ENCODE measurements at places on chromosomes 11 and 22. TPM values are rescaled to one million over a fixed set of nuclear protein-coding genes. Genes with fewer than 3 reads are reported as not detected.

TRPC6 gene
- total RNA-seq, result 0.05 TPM

LARGE1 gene
- total RNA-seq, result 195 TPM

MMP12 gene
- total RNA-seq, result not detected

NXPE2 gene
- total RNA-seq, result not detected

OR8D4 gene
- 0.58 TPM for total RNA-seq

MMP27 gene
- not detected for total RNA-seq

C22orf39 gene
- 33.7 TPM for total RNA-seq

CLCF1 gene
- total RNA-seq, result 5.4 TPM

OR2AG1 gene
- total RNA-seq, result not detected

CARD16 gene
- total RNA-seq, result not detected

DNA sequence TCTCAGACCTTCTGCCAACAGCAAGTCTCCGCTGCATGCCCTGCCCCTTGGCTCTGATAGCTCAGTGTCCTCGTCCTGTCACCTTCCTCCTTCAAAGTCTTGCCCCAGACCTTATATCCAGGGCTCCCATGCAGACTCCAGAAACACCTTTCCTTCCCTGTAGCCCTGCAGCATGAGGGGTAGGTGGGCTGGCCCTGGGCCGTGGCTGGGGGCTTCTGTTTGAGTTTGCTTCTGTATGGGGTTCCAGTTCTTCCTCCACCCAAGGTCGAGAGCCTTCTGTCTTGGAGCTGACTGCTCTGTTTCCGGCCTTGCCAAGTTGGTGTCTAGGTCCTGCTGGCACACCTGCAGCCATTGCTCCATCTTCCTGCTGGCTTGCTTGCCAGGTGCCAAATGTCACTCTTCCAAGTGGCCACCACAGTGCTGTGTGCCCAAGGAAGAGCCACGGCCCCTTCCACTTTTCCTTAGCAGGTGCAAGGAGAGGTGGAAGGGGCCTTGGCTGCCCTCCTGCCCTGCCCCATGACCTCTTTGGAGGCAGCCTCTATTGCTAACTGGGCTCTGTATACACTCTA is 74.8 kb upstream of the NECTIN1 start:
- DNase-seq, result no peak
- peaks cover 36% of the 10 kb centered on the region for H3K27me3 ChIP-seq
- H3K36me3 ChIP-seq, result no peaks in the 10 kb centered on the region
- H3K27ac ChIP-seq, result no peak overlapping the region
- no peak overlapping the region for H3K4me3 ChIP-seq

GRCh38 chr11:50333861-50334260 is 301.2 kb downstream of the OR4C45 start:
- no peaks in the 10 kb centered on the region for H3K27me3 ChIP-seq
- no peak overlapping the region for H3K27ac ChIP-seq

DNA sequence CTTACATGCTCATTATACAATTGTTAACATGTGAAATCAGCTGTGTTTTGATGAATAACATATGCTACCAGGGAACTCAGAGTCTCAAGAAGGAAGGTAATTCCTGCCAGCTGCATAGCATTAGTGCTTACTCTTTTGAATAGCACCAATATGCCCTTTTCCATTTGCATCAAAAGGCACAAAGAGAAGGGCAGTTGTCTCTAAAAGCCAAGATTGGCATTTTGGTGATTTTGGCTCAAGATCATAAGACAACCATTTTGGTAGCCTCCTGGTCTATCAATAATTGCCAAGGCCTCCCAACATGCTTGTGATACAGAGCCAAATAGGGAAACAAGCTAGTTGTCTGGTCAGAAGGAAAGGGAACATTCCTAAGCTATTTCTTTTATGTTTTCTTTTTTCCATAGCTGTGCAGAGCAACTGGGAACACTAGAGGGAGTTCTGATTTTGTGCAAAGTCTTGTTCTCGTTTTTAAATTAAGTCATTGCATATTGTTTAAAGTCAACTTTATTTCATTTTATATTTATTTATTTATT is 416.7 kb upstream of the CHORDC1 start:
- H3K4me1 ChIP-seq, result no peaks in the 10 kb centered on the region
- no peaks in the 10 kb centered on the region for H3K27me3 ChIP-seq
- no peak for DNase-seq
- H3K36me3 ChIP-seq, result no peaks in the 10 kb centered on the region
- H3K27ac ChIP-seq, result no peak overlapping the region
- H3K4me3 ChIP-seq, result no peak overlapping the region

DNA sequence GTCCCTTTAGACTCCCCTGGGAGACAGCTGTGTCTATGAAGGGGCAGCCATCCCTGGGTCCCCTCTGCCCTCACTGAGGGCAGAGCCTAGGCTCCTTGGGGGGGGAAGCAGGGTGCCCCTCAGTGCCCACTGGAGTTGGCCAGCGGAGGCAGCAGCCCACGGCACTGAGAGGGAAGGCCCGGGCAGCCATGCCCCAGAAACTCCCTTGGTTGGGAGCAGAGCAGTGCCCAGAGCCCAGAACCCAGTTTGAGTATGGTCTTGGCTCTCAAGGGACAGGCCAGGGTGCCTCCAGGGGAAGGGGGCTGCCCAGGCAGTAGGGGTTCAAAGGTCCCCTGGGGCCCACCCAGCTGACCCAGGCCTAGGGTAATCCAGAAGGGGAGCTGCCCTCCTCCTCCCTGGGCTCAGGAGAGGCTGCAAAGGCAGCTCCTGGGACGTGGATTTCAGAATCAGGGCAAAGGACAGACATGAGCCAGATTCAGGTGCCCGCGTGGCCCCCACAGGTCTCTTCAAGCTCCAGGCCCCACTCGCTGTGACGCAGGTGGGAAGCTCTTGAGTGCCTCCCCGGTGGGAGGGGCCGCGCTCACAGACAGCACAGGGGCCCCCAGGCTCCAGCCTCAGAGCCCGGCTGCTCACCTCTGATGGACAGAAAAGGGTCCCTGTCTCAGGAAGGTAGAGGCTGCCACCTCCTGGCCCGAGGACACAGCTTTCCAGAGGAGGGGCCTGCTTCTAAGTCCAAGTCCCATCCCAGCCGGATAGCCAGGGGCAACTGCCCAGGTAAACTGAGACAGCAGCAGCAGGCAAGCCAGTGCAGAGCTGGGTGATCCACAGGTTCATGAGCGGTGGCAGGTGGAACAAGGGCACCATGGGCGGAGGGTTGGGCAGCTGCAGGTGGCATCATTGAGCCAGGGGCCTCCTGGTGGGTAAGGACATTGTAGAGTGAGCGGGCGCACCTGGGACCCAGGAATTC is 2.6 kb downstream of the C11orf21 start:
- H3K27me3 ChIP-seq, result peaks cover 31% of the 10 kb centered on the region
- H3K27ac ChIP-seq, result no peak overlapping the region
- H3K36me3 ChIP-seq, result no peaks in the 10 kb centered on the region
- H3K4me3 ChIP-seq, result no peak overlapping the region

DNA sequence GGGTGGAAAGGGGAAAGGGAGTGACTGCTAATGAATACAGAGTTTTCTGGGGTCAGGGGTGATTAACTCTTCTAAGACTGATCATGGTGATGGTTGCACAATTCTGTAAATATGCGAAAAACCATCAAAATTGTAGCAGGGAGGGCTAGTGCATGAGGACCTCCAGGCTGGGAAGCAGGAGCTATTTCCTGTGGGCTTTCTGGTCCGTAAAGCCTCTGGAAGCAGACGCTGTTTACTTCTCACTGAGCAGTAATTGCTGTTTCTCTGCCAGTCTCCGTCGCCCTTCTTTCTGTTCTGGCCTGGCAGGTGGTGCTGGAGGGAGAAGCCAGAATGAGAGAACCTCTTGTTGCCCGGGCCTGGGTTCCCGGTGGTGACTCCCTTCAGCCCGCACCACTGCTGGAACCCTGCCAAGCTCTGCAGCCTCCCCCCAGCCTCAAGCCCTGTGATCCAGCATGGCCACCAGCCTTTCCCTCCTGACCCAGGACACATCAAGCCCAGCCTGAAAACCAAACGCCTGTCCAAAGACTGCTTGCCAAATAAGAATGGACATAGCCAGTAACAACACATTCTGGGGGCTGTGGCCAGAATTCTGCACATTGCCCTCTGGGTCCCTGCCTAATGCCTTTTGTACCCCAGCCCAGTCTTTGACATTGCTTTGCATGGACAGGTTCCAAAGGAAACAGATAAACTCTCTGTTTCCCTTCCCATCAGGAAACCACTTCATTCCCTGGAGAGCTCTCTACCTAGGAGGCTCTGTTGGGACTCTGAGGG is 201.0 kb upstream of the NAV2 start:
- H3K27ac ChIP-seq, result no peak overlapping the region
- peaks cover 10% of the 10 kb centered on the region for H3K4me1 ChIP-seq
- peaks cover 28% of the 10 kb centered on the region for H3K27me3 ChIP-seq
- no peak for DNase-seq
- H3K36me3 ChIP-seq, result no peaks in the 10 kb centered on the region

- H3K27me3 ChIP-seq, result peaks cover 9% of the 10 kb centered on the region
- DNase-seq, result no peak
- H3K4me3 ChIP-seq, result no peak within 1 kb of the TSS
- H3K4me1 ChIP-seq, result no peaks in the 10 kb centered on the region
- no peak within 1 kb of the TSS for H3K27ac ChIP-seq
Observed at GRCh38 chr11:131370090-131370751, at the start of gene NTM. Gene NTM (plus strand): TSS chr11:131370615.

- peak; percentile 3 for DNase-seq
- H3K36me3 ChIP-seq, result no peaks in the 10 kb centered on the region
- H3K4me3 ChIP-seq, result no peak overlapping the region
- no peak overlapping the region for H3K27ac ChIP-seq
- no peaks in the 10 kb centered on the region for H3K4me1 ChIP-seq
Observed at GRCh38 chr22:48757581-48757980, 1070.1 kb downstream of the BRD1 start.

DNA sequence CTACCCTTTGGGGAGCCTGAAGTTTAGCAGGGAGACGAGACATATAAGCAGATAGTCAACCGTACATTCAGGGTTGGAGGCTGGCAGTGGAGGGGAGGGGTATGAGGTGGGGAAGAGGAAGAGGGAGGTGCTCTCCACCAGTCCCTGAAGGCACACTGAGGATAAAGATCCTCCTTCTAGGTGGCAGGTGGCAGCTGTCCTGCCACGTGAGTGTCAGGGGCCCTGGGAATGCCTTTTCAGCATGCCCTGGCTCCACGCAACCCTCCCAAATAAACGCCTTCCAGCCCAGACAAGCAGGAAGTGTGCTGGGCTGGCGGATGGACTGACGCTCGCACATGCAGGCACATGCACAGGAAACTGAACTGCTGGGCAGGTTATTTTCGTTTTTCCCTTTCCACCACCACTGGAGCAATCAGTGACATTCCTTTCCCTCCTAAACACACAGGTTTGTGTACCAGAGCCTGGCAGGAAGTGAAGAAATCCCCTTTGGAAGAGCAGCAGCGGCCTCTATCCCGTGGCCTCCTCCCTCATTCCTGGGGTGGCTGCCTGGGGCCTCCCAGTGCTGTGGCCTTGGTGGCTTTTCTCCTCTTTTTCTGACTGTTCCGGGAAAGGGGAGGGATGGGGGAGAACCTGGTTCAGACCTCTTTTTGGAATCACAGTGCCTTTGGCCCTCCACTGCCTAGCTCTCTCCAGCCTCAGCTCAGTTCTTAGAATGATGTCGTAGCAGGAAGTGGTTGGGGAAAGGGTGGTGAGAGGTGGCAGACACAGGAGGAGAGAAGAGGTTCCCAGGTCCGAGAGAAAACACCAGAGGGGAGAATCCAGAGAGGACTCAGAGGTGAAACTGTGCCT is 157.0 kb upstream of the TIMP3 start:
- H3K4me1 ChIP-seq, result peaks cover 4% of the 10 kb centered on the region
- peak overlapping the region; percentile 56 for H3K27ac ChIP-seq
- H3K27me3 ChIP-seq, result no peaks in the 10 kb centered on the region

- H3K36me3 ChIP-seq, result peaks cover 53% of the 10 kb centered on the region
- H3K4me1 ChIP-seq, result no peaks in the 10 kb centered on the region
- H3K27me3 ChIP-seq, result no peaks in the 10 kb centered on the region
- DNase-seq, result no peak
- peak overlapping the region; percentile 37 for H3K27ac ChIP-seq
Observed at GRCh38 chr22:41146573-41146972, 54.2 kb downstream of the EP300 start.

GRCh38 chr22:39207141-39208012 is 37.4 kb downstream of the PDGFB start:
- H3K4me3 ChIP-seq, result no peak overlapping the region
- no peaks in the 10 kb centered on the region for H3K27me3 ChIP-seq
- H3K4me1 ChIP-seq, result peaks cover 3% of the 10 kb centered on the region

GRCh38 chr11:44243595-44244343 is 66.2 kb downstream of the ALX4 start:
- peaks cover 20% of the 10 kb centered on the region for H3K4me1 ChIP-seq
- H3K4me3 ChIP-seq, result peak overlapping the region; percentile 5
- H3K27ac ChIP-seq, result peak overlapping the region; percentile 86
- H3K36me3 ChIP-seq, result peaks cover 6% of the 10 kb centered on the region
- H3K27me3 ChIP-seq, result no peaks in the 10 kb centered on the region
- no peak for DNase-seq

GRCh38 chr11:58647141-58647699 is 24.8 kb downstream of the CNTF start:
- peaks cover 1% of the 10 kb centered on the region for H3K36me3 ChIP-seq
- no peaks in the 10 kb centered on the region for H3K4me1 ChIP-seq
- H3K27ac ChIP-seq, result no peak overlapping the region
- DNase-seq, result no peak
- peaks cover 13% of the 10 kb centered on the region for H3K27me3 ChIP-seq
- H3K4me3 ChIP-seq, result no peak overlapping the region

DNA sequence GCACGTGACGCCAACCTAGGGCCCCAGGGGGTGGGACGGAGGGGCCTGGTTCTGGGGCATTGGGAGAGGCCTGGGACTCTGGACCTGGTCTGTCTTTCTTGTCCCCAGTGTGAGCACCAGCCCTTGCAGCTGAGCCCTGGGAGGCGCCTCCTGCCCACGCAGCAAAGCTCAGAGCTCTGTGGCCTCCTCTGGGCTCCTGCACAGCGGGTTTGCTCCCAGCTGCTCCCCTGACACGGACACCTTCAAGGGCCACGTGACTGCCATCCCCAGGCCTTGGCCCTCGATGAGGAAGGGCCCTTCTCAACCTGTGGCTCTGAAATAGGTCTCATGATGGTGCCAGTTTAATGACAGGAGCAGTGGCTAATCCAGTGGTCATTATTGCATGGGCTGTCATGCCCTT is 31.5 kb upstream of the CCDC188 start:
- H3K27ac ChIP-seq, result no peak overlapping the region
- no peak for DNase-seq
- no peaks in the 10 kb centered on the region for H3K27me3 ChIP-seq
- no peak overlapping the region for H3K4me3 ChIP-seq

- H3K4me3 ChIP-seq, result no peak overlapping the region
- no peaks in the 10 kb centered on the region for H3K27me3 ChIP-seq
Observed at GRCh38 chr22:40592352-40593113, 44.0 kb downstream of the MRTFA start.

- H3K36me3 ChIP-seq, result no peaks in the 10 kb centered on the region
- H3K27me3 ChIP-seq, result no peaks in the 10 kb centered on the region
- H3K4me1 ChIP-seq, result peaks cover 44% of the 10 kb centered on the region
- H3K4me3 ChIP-seq, result peak overlapping the region; percentile 60
- no peak overlapping the region for H3K27ac ChIP-seq
Observed at GRCh38 chr11:28105869-28106268, 2.1 kb downstream of the KIF18A start.

- H3K27me3 ChIP-seq, result no peaks in the 10 kb centered on the region
- H3K36me3 ChIP-seq, result no peaks in the 10 kb centered on the region
- H3K4me1 ChIP-seq, result no peaks in the 10 kb centered on the region
- no peak overlapping the region for H3K4me3 ChIP-seq
- DNase-seq, result peak; percentile 79
- H3K27ac ChIP-seq, result no peak overlapping the region
Observed at GRCh38 chr11:1401656-1402221, 12.0 kb downstream of the BRSK2 start.

GRCh38 chr22:29302681-29303465 is 3.6 kb upstream of the GAS2L1 start:
- DNase-seq, result no peak
- no peaks in the 10 kb centered on the region for H3K27me3 ChIP-seq
- H3K36me3 ChIP-seq, result peaks cover 17% of the 10 kb centered on the region
- H3K27ac ChIP-seq, result no peak overlapping the region
